Gastroesophageal sphincter (tissue), 4 donors: ENCODE measurements at places on chromosomes 12 and 14.

- ATAC-seq: no peak
Observed at GRCh38 chr14:68928770-68929550, 50.1 kb downstream of the ACTN1 start.

- no peak for ATAC-seq
Observed at GRCh38 chr12:77724367-77724957, 106.2 kb upstream of the NAV3 start.

- ATAC-seq: no peak
Observed at GRCh38 chr14:69629225-69630127, 18.1 kb downstream of the SUSD6 start.

GRCh38 chr14:103869406-103870143 is 22.2 kb upstream of the PPP1R13B start:
- no peak for ATAC-seq

DNA sequence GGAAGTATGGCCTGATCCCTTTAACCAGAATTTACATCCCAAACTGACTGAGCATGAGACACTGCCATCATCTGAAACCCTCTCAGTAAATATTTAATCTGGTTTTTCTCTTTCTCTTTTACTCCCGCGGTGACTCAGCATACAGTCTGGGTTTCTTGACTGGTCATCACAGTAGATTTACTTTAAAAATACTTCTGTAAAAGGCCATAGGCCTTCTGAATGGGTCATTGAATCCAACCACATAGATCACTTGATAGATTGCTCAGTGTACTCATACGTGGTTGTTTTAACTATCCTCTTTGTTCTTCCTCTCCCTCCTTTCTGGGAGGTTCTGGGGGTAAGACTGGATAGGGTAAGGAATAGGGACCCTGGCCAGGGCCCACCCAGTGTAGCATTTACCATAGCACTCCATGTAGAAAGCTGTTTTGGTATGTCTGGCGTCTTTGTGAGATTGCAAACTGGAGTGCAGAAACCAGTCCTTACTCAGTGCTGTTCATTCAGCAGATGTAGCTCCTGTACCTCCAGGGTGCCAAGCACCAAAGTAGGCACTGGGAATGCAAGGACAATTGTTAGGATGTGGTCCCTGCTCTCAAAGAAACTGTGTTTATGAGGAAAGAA is 165.7 kb downstream of the SRGAP1 start:
- ATAC-seq: peak; percentile 56

GRCh38 chr14:82421286-82421685 is 887.6 kb upstream of the SEL1L start:
- ATAC-seq: no peak

GRCh38 chr14:55976655-55977054 is 141.6 kb upstream of the PELI2 start:
- ATAC-seq: no peak

DNA sequence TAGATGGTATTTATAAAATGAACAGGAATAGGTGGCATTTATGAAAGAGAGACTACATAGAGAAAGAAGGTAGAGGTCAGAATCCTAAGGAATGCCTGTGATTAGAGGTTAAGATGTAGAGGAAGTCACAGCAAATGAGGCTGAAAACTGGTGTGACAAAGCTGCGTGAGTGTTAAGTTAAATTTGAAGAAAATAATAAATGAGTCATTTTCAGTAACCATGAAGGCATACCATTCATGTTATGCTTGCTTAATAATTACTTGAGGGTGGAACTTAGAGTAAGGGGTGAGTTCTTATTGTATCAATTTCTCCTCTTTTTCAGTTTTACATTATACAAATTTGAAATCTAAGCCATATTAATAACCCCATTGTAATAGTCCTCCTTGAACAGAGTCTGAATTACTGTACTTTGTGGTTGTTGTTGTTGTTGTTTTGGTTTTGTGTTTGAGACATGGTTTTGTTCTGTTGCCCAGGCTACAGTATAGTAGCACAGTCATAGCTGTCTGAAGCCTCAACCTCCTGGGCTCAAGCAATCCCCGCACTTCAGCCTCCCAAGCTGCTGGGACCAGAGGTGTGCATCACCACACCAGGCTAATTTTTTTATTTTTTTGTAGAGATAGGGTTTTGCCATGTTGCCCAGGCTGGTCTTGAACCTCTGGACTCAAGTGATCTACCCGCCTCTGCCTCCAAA is 761.5 kb downstream of the GALC start:
- ATAC-seq: no peak

DNA sequence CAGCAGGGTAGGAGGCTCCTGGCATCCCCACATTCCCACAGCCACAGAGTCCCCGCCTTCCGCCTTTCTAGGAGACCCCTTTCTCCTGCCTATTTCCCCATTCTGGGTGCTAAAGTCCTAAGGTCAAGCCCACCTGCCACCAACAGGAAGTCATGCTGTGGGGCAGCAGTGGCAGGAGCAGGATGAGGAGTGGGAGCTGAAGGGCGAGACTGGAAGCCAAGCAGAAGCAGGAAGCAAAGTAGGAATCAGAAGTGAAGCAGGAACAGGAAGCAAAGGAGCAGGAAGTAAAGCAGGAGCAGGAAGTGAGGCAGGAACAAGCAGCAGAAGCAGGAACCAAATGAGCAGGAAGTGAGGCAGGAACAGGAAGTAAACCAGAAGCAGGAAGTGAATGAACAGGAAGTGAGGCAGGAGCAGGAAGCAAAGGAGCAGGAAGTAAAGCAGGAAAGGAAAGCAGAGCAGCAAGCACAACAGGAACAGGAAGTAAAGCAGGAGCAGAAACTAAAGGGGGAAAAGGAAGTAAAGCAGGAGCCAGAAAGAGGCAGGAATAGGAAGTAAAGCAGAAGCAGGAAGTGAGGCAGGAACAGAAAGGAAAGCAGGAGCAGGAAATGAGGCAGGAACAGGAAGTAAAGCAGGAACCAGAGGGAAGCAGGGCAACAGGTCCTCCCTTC is 38.3 kb upstream of the RIMBP2 start:
- no peak for ATAC-seq

DNA sequence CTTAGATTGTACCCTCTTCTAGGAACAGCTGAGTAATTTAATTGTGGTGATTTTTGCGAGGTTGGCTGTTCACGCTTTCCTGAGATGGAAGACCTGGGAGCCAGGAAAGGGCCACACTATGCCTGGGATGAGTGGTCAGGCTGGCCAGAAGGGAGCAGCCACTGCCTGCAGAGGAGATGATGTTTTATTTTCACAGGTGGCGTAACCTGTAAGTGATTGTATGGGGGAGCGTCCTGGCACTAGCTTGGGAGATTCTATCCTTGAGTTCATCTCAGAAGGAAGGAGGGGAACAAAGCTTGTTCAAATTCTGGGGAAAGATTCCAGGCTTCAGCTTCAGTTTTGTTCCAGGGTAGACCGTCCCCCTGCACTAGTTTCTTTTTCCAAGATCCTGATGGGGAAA is 1.2 kb downstream of the RPH3A start:
- no peak for ATAC-seq

DNA sequence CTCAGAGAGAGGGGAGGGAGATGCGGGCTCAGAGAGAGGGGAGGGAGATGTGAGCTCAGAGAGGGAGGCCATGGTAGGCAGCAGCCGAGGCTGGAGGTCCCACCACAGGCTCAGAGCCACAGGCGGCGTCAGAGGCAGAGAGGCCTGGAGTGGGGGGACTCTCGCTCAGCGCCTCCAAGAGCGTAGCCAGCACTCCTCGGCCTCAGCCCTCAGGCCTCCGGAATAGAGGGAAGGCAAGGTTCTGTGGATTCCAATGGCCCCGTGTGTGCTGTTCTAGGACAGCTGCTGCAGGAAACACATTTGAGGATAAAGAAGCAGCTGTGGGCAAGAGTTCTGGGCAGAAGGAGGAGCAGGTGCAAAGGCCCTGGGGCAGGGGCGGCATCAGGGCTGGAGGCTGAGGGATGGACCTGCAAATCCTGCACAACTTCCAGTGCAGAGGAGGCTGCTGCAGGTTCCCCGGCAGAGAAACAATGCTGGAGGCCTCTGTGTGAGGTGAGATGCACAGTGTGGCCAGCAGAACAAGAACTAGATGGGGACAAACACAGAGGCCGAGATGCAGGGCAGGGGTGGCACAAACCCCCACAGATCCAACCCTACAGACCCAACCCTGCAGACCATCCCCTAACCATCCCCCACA is 59.1 kb upstream of the GALNT9 start:
- no peak for ATAC-seq

DNA sequence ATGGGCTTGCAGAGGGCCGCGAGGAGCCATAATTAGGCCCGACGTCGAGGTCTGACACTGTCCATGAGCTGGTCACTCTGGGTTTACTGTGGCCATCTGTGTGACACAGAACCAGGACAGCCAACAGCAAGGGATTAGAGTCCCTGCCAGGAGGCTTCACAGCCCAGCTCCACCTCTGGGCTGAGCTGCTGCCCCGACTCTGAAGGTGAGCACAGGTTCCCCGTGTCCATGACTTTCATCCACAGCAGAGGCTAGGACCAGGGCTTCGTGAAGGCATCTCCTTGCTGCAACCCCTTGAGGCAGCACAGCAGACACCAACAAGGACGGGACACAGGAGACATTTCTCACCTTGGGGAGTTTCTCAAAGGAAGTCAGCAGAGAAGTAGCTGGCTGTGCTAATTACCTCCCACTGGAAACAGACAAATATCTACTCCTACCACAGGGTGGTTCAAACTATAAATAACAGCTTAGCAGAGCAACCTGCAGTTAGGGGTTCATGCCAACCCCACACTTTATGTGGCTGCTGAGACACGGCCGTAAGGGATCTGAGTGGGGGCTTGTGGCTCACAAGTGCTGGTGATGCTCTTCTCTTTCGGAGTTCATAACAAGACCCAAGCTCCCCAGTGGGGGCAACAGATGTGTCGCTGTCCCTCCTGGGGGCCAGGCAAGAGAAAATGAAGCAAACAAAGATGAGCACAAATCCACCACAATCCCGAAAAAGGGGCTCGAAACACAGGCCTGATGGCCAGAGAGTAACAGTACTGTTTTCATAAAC is 29.2 kb downstream of the ZFYVE21 start:
- ATAC-seq: no peak

GRCh38 chr14:25381498-25381897 is 331.6 kb upstream of the STXBP6 start:
- no peak for ATAC-seq

- ATAC-seq: no peak
Observed at GRCh38 chr12:18296909-18297280, 35.6 kb downstream of the PIK3C2G start.

DNA sequence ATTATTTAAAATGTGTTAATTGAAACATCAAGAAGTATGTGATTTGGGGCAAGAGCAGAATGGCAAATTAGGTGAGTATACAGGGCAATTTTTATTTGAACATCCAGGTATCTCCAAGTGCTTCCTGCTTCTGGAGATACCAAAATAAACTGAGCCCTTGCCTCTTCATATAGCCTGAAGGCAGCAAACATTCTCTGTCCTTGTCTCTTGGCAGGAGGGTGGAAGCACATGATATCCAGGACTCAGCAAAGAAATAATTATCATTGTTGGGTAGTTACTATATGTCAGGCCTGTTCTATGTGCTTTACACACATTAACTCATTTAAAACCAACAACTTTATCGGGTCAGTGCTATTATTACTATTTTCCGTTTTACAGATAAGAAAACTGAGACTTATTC is 12.5 kb downstream of the LIN7A start:
- no peak for ATAC-seq

DNA sequence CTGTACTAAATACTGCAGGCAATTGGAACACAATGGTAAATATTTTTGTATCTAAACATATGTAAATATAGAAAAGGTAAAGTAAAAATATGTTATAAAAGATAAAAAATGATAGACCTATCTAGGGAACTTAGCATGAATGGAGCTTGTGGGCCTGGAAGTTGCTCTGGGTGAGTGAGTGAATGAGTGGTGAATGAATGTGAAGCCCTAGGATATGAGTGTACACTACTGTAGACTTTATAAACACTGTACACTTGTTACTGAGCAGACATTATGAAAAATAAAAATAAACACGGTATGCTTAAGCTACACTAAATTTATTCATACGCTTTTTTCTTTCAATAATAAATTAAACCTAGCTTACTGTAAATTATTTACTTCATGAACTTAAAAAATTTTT is 7.8 kb downstream of the FNTB start:
- ATAC-seq: no peak

GRCh38 chr12:89988188-89988915 is 279.7 kb upstream of the ATP2B1 start:
- no peak for ATAC-seq

- no peak for ATAC-seq
Observed at GRCh38 chr14:68551045-68551683, 241.7 kb downstream of the ZFP36L1 start.

DNA sequence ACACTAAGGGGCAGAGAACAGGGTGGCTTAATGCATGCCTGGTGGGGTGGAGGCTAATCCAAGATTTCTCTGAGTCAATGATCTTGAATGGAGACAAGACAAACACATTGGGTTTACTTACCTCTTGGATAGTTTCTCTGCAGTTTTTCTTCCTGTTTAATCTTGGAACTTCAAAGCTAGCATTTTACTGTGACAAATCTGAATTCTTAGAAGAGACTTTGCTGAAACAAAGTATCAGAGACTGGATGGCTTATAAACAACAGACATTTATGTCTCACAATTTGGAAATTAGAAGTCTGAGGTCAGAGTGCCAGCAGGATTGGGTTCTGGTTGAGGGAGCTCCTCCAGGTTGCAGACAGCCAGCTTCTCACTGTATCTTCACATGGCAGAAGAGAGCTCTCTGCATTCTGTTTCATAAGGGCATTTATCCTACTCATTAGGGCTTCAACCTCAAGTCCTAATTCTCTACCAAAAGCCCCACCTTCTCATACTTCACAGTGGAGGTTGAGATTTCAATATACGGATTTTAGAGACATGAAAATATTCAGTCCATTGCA is 921.8 kb downstream of the VRK1 start:
- no peak for ATAC-seq

DNA sequence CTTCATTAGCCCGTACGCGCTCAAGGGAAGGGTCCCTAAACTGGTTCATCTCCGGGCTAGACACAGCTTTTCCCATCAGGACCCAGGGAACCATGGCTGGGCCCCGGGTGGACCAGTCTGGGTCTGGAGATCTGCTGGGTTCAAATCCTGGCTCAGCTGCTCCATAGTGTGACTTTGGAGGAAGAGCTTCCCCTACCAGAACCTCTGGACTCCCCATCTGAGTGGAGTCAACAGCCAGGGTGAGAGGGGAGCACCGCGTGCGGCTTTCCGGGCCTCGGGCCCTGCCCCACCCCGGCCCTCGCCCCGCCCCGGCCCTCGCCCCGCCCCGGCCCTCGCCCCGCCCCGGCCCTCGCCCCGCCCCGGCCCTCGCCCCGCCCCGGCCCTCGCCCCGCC is 41.2 kb downstream of the BEGAIN start:
- peak; percentile 58 for ATAC-seq

- no peak for ATAC-seq
Observed at GRCh38 chr12:94769047-94769420, 118.7 kb upstream of the TMCC3 start.
